WTC11 (cell line): ENCODE measurements at places on chromosomes 2 and 18. TPM values are rescaled to one million over a fixed set of nuclear protein-coding genes. Genes with fewer than 3 reads are reported as not detected.
A peak's percentile ranks its signal among the peaks of the same experiment; 100 is the strongest.

The PIEZO2 gene
- total RNA-seq: 10.7 to 16.9 TPM (median 15.1 TPM) in 3 replicates

The C1QL2 gene
- 0.55 to 1.0 TPM (median 0.71 TPM) in 3 replicates for total RNA-seq

GRCh38 chr2:39033980-39034379 lies 86.9 kb downstream of the SOS1 start:
- no peak overlapping the region for H3K27ac ChIP-seq
- H3K36me3 ChIP-seq: peaks cover 12% of the 10 kb centered on the region
- DNase-seq: no peak

- no peak overlapping the region for H3K27ac ChIP-seq
- H3K27me3 ChIP-seq: no peaks in the 10 kb centered on the region; the same call in 1 of the 2 replicates
Observed at GRCh38 chr2:203623661-203624060, 82.8 kb upstream of the CD28 start.

DNA sequence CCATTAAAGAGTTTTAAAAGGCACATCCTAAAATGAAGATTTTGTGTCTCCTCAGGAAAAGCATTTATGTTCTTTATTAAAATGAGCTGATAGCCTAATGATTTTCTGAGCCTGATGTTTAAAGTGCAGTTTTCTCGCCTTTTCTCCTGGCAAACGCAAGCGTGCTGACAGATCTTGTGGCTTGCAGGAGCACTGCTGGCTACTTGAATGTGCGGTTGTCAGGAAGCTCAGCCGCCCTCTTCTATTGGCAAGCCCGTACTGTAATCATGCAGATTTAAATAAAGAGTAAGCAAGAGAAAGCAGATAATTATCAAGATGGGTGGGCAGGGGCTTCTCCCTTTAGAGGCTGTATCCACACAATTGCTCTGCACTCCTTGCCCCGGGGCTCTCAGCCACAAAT lies 139.5 kb upstream of the SPHKAP start:
- no peak overlapping the region for H3K4me3 ChIP-seq
- DNase-seq: no peak
- H3K36me3 ChIP-seq: peaks cover 6% of the 10 kb centered on the region
- H3K4me1 ChIP-seq: no peaks in the 10 kb centered on the region

- H3K27ac ChIP-seq: no peak overlapping the region
- no peak overlapping the region for H3K4me3 ChIP-seq
Observed at GRCh38 chr2:28499282-28499681, 3.4 kb downstream of the PLB1 start.

- H3K27ac ChIP-seq: no peak overlapping the region
- H3K27me3 ChIP-seq: no peaks in the 10 kb centered on the region
- no peak overlapping the region for H3K4me3 ChIP-seq
- peaks cover 18% of the 10 kb centered on the region for H3K36me3 ChIP-seq
Observed at GRCh38 chr18:9513971-9514512, 38.7 kb downstream of the RALBP1 start.

GRCh38 chr2:176669398-176670174 lies 400.3 kb downstream of the MTX2 start:
- peaks cover 20% of the 10 kb centered on the region for H3K4me1 ChIP-seq
- H3K27me3 ChIP-seq: peaks cover 23% of the 10 kb centered on the region
- no peak overlapping the region for H3K27ac ChIP-seq
- DNase-seq: no peak

DNA sequence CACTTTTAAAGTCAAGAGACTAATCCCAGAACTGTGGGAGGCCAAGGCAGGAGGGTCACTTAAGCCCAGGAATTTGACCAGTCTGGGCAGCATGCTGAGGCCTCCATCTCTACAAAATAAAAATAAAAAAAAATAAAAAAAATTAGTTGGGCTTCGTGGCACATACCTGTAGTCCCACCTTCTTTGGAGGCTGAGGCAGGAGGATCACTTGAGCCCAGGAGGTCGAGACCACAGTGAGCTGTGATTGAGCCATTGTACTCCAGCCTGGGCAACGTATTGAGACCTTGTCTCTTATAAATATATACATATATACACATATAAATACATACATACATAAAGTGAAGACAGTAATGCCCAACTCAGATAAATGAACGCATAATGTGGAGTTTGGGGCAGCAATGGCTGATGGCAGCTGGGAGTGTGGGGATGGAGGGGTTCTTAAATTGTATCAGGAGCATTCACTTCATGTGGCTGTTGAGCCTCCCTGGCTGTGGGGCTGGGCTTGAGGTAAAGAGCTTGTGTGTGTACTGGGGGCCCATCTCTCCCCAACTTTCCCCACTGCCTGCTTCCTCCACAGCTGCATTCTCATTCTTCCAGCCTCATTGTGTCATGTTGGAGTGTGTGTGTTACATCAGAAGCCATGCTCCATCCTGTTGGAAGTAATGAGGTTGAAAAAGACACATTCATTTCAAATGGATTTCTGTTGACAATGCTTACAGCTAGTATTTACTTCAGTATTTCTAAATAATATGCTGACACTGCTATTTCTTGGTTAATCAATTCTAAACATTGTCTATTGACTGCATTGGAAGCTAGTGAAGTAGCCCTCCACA lies 96.5 kb upstream of the HS6ST1 start:
- no peak overlapping the region for H3K27ac ChIP-seq
- H3K4me1 ChIP-seq: peaks cover 21% of the 10 kb centered on the region
- H3K36me3 ChIP-seq: peaks cover 15% of the 10 kb centered on the region
- peaks cover 5% of the 10 kb centered on the region for H3K27me3 ChIP-seq
- DNase-seq: no peak

- peaks cover 11% of the 10 kb centered on the region for H3K36me3 ChIP-seq
- no peaks in the 10 kb centered on the region for H3K27me3 ChIP-seq
- H3K4me3 ChIP-seq: no peak overlapping the region
- H3K27ac ChIP-seq: no peak overlapping the region
- no peaks in the 10 kb centered on the region for H3K4me1 ChIP-seq
Observed at GRCh38 chr2:241976296-241976695, 106.8 kb downstream of the RTP5 start.

DNA sequence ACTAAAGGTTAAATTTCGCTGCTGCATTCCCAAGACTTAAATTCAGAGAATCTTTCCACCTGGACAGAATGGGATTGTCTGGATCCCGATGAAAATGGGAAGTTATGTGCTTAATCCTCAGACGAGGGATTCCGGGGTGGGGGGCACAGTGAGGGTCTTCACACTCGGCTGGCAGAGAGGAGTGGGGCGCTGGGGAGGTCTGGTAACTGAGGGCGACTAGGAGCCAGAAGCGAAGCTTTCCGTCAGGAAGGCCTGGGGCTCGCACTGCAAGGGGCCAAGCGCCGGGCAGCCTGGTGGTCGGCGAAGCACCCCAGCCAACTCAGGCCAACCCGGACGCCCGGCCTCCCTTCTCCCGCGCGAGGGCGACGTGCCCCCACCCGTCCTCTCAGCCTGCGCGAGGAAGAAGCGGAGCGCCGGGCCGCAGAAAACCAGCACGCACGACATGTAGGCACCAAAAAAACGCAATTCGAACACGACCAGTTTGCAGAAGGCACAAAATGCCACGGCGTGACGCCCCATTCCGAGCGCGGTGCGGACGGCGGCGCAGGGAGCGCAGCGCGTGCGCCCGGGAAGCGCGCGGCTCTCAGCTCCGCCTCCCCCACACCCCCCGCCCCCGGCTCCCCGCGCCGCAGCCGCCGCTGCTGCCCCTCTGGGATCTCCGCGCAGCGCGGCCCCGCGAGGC lies 188.1 kb downstream of the ZEB2 start:
- H3K4me1 ChIP-seq: peaks cover 40% of the 10 kb centered on the region
- peak overlapping the region; percentile 93 for H3K27ac ChIP-seq
- peak; percentile 51 for DNase-seq
- peaks cover 5% of the 10 kb centered on the region; the same call in 1 of the 2 replicates for H3K36me3 ChIP-seq
- H3K4me3 ChIP-seq: peak overlapping the region; percentile 86
